Stimulated activated CD8-positive, alpha-beta memory T cell treated with anti-CD3 and anti-CD28 coated beads, Interleukin-7, amount 100 ng/mL, for 1 hour (primary cell): ENCODE measurements at places on chromosomes 1 and 21.
A peak's percentile ranks its signal among the peaks of the same experiment; 100 is the strongest.

GRCh38 chr1:198359024-198359653 is 181.3 kb downstream of the ATP6V1G3 start:
- no peak for DNase-seq

- no peak for DNase-seq
Measured at GRCh38 chr1:169914531-169914930, 20.8 kb upstream of the SCYL3 start.

- DNase-seq = no peak
Measured at GRCh38 chr1:181604482-181605249, 121.3 kb downstream of the CACNA1E start.

- no peak for DNase-seq
Measured at GRCh38 chr1:228148935-228149405, 760 bp upstream of the GJC2 start.

GRCh38 chr1:17729248-17729647 is 25.9 kb upstream of the ACTL8 start:
- no peak for DNase-seq

DNA sequence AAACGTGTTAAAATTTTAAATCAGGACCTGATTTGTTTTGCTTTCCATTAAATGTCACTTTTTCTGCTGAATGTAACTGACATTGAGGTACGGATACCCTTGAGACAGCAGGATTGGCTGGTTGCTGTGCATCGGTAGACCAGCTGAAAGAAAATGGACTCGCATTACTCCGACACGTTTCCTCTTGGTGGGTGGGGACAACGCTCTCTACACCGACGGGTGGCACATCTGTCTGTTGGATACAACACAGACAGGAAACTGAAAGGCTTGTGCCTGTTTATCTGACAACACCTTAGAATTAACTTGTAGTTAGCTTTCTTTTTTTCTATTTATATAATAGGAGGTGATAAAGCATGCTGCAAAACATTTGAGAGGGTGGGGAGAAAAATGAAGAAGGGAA is 19.4 kb downstream of the PRPF38A start:
- DNase-seq = peak; percentile 45

- DNase-seq = peak; percentile 100
Measured at GRCh38 chr1:108746382-108747170, at the start of gene STXBP3. Gene STXBP3 (plus strand): TSS chr1:108746674. CDS start chr1:108746738, 64 bp downstream.

- DNase-seq = no peak
Measured at GRCh38 chr1:24481843-24482610, 20.6 kb upstream of the RCAN3 start.

GRCh38 chr21:40049031-40049930 is 182.0 kb downstream of the PCP4 start:
- DNase-seq = no peak

- no peak for DNase-seq
Measured at GRCh38 chr1:90443354-90443753, 273.7 kb downstream of the BARHL2 start.

- no peak for DNase-seq
Measured at GRCh38 chr1:30299393-30299792, 424.0 kb downstream of the MATN1 start.

- DNase-seq = no peak
Measured at GRCh38 chr21:32088471-32088870, 190.4 kb downstream of the MIS18A start.

- DNase-seq = no peak
Measured at GRCh38 chr1:179781962-179782361, 38.9 kb downstream of the FAM163A start.

DNA sequence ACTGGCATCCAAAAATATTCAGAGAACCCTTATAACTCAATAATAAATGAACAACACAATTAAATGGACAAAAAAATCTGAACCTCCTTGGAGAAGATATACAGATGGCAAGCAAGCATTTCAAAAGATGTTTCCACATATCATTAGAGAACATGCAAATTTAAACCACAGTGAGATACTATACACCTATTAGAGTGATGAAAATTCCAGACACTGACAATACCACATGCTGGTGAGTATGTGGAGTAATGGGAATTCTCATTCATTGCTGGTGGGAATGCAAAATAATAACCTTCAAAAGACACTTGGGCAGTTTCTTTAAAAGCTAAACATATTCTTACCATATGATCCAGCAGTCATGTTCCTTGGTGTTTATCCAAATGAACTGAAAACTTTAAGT is 46.1 kb downstream of the HS2ST1 start:
- no peak for DNase-seq

DNA sequence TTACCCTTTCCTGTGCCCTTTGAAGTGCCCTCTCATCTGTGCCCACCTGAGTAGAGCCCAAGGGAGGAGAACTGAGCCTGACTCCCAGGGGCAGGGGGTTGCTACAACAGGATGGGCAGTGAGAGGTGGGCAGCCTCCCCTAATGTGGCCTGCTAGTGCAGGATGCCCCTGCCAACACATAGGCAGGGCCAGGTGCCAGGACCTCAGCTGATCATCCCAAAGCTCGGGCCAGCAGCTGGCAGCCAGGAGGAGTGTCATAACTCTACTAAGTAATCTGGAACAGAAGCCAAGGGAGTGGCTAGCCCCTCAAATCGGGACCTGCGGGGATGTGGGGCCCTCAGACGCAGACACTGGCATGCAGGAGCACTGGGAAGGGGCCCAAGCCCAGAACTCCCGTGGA is 208.8 kb upstream of the RAB4A start:
- no peak for DNase-seq

- no peak for DNase-seq
Measured at GRCh38 chr1:1331068-1331965, at the start of gene TAS1R3. Gene TAS1R3 (plus strand): TSS chr1:1331280. CDS start chr1:1331346, 66 bp downstream.

DNA sequence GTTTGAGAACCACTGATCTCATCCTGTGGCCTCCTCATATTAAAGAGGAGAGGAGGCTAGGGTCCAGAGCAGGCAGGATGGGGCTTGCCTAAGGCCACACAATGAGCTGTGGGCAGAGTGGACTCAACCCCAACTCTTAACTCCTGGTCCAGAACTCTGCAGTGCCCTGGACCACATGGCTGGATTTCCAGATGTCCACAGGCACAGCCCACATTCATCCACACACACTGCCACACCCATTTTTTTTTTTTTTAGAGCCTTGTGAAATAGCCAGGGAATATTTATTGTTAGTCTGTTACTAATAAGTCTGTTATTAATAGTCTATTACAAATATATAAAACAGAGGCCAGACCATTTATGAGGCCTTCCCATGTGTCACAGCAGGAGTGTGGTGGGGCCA is 192.2 kb downstream of the TRABD2B start:
- no peak for DNase-seq

GRCh38 chr1:94406446-94406845 is 11.7 kb upstream of the ABCD3 start:
- DNase-seq = no peak

DNA sequence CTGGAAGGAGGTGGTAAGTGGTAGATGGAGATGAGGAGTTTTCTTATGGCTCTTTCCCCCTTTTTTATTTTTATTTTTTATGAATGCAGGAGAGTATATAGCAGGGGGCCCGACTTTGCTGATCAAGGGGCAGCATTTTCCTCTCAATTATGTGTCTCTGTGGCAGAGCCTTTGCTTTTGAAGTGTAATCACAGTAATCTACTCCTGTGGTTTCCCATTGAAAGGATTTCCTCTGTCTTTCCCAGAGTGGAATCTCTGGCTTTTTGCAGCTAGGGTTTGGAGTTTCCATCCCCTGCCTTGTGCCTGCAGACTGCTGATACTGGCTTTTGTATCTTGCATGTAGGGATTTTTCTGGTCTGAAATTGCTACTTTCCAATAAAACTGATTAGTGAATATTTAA is 29.1 kb downstream of the ARID1A start:
- DNase-seq = no peak

DNA sequence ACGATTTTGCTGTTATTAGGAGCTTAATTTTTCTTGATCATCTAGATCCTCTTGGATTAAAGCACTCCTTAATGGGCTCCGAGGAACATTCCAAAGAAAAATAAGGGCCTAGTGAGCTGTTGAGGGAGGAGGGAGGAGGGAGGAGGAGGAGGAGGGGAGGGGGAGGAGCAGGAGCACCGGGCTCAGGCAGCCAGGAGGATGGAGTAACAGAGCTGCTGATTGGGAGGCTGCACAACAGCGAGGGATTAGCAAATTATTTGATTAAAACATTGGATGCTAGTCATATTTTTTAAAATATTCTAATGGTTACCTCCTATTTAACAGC is 302.1 kb upstream of the RRP15 start:
- DNase-seq = no peak

DNA sequence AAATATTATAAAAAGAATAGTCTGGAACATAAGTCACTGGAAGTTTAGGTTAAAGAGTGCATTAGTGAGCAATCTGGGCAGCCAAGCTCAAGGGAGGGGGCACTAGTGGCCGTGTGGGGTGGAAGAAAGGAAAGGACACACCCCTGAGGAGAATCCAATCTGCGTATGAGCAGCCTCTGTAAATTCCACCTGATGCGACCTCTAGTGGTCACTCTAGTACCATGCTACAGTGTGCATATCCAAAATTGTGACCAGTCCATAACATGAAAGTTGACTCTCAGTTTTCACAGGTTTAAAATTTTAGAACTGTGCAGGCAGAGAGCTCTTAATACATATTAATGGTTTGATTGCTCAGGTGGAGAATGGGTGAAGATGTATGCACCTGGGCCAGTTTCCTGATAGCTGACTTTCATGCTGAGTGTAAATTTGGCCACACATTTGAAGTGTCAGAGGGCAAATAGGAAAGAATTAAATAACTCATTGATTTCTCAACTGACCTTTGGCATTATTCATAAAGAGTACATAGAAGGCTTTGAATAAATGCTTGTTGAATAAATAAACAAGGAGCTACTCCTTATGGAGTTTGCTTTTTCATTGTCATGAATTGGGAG is 105.9 kb upstream of the C21orf91 start:
- peak; percentile 2 for DNase-seq

GRCh38 chr1:26017606-26018005 is 4.0 kb upstream of the EXTL1 start:
- DNase-seq = no peak

DNA sequence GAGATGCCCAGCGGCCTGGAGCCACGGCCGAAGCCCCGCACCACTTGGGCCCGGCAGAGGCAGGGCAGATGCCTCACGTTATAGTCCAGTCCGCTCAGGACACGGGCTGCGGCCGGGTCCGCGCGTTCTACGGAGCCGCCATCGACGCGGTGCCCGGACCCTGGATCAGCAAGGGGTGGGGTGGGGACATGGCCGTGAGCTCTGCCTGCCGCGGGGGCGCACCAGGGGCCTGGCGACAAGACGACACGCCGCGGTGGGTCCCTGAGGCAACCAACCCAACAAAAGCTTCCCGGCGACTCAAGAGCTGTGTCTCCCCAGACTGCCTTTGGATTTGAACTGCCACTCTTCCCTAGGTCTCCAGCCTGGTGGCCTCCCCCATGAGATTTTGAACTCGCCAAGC is 211.4 kb upstream of the GREM2 start:
- DNase-seq = no peak

- no peak for DNase-seq
Measured at GRCh38 chr1:188170411-188170810, 1341.7 kb downstream of the PLA2G4A start.

DNA sequence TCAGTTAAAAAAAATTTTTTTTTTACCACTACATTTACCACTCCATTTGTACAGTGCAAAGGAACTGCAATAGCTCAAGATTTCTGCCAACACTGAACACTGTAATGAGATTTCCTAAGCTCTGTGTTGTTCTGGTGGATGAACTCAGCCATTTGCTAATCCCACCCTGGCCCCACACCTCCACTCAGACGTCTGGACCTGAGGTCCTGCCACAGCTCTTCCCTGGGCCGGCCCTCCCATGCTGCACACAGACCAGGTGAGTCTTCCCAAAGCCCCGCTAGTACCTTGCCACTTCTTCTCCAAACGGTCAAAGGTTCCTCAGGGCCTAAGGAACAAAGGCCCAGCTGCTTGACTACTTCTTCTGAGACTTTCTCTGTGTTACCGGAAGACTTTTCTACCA is 56.4 kb downstream of the SLC45A1 start:
- DNase-seq = no peak

- DNase-seq = no peak
Measured at GRCh38 chr1:231057410-231057809, 17.4 kb upstream of the FAM89A start.

DNA sequence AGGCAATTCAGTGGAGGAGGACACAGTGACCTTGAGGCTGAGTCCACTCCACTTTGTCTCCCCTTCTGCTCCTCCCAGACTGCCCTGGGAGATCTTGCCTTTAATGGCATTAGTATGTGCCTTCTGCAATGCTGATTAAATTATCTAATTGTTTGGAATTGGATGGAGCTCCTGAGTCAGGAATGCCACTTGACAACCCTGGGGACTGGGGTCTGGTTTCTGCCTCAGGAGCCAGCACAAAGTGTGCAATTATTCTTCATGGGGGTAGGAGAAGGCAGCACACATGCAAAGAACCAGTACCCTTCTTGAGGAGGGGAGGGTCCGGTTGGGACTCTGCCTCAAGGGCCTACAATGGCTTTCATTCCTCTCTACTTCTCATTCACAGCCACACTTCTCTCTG is 11.9 kb upstream of the PLXNA2 start:
- no peak for DNase-seq

DNA sequence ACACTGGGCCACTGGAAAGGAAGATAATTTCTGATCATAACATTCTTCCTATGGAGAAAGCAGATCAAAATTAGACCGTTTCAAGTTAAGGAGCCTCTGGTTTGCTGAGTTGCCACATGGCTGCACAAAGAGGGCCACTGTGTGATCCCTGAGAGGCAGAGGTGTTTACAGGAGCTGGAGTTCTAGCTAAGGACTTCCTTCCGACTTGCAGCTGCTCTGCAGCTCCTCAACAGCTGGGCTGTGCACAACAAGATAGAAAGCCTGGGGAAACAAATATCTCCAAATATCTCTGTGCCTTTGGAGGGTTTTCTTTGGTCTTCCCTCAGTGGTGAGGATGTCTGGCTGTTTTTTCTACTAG is 26.8 kb downstream of the GADD45A start:
- DNase-seq = no peak

DNA sequence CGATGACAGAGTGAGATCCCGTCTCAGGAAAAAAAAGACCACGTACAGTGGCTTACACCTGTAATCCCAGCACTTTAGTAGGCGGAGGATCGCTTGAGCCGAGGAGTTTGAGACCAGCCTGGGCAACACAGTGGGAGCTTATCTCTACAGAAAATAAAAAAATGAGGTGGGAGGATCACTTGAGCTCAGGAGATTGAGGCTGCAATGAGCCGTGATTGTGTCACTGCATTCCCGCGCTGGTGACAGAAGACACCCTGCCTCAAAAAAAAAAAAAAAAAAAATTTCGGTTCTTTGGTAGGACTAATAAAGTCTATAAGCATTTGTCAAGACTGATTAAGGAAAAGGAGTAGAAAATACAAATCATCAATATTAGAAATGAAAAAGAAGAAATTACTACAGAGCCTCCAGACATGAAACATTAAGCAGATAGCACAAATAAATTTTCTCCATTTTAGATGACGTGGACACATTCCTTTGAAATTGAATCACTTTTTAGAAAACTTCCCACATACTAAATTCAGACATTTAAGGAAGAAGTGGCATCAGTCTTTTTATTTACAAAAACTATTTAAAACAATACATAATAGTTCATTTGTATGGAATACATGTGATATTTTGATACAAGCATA is 30.4 kb downstream of the MORC3 start:
- no peak for DNase-seq

- DNase-seq = no peak
Measured at GRCh38 chr1:93616996-93617669, 64.5 kb downstream of the BCAR3 start.
